ENCODE measurements at places on chromosomes 16 and 17.
A peak's percentile ranks its signal among the peaks of the same experiment; 100 is the strongest.

DNA sequence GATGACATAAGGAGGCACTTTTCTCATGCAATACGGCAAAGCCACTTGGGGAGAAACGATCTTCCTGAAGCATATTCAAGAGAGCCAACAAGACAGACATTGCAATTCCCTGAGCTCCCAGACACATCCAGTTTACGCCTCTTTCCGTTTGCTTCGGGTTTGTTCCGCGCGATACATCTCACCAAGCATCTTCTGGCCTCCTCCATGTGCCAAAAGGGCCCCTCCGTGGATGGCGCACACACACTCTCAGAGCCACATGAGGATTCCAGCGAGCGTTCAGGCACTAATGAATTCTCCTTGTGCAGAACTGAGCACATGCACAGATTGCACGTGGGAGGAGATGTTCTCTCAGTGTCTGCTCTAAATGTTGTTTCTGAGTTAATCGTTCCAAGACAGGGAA is 146.7 kb upstream of the SHISA6 start:
- no peak for DNase-seq

- no peak for DNase-seq
Observed at GRCh38 chr16:67490335-67491096, 7.2 kb upstream of the AGRP start.

DNA sequence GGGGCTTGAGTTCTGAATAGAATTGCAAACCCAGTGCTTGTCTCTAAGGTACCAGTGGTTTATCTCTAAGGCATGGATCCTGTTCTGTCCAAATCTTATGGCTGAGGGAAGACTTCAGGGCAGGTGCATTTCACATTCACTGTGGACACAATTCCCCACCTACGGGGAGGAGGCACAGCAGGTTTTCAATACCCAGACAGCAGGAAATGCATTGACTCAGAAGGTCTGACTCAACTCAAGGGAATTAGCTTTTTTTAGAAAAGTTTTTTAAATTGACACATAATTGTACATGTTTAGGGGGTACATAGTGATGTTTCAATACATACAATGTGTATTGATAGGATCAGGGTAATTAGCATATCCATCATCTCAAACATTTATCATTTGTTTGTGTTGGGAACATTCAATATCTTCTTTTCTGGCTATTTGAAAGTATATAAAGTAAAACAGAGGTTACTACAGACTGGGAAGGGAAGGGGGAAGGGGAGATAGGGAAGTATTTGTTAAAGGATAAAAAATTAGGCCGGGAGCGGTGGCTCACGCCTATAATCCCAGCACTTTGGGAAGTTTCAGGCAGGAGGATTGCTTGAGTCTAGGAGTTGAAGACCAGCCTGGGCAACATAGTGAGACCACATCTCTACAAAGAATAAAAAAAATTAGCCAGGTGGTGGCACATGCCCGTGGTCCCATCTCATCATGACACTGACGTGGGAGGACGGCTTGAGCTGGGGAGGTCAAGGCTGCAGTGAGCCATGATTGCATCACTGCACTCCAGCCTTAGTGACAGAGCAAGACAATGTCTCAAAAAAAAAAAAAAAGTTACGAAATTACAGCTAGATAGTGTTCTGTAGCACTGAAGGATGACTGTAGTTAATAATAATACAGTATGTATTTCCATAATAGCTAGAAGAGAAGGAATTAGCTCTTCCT is 54.9 kb downstream of the RGS9 start:
- no peak for DNase-seq

DNA sequence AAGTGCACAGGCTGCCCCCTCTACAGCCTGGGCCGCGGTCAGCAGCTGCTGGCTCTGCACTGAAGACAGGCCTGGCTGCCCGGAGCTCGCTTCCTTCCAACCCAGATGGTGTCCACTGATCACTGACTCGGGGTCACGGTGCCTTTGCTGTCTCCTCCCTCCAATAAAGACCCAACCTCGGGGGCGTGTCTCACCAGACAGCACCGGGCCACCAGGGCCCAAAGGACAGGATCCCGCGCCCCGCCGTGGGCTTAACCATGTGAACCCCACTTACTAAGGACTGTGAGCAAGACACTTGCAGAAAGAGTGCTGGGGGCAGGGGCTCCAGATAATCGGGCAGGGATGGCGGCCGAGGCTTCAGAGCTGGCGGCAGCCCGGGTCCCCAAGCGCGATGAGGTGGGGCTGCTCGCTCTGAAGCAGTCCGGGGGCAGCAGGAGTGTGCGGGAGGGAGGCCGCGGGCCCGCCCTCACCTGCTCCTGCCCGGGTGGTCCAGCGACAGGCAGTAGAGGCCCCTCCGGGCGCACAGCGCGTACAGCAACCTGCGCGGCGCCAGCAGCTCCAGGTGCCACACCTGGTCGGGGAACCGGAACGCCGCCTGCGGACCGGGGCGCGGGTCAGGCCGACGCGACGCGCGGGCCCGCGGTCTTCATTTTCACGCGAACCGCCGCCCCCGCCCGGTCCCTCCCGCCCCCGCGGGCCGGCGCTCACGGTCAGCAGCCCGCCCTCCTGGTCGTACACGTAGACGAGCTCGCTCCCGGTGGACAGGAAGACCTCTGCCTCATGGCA is 502 bp downstream of the FAAP100 start:
- DNase-seq: peak; percentile 44

DNA sequence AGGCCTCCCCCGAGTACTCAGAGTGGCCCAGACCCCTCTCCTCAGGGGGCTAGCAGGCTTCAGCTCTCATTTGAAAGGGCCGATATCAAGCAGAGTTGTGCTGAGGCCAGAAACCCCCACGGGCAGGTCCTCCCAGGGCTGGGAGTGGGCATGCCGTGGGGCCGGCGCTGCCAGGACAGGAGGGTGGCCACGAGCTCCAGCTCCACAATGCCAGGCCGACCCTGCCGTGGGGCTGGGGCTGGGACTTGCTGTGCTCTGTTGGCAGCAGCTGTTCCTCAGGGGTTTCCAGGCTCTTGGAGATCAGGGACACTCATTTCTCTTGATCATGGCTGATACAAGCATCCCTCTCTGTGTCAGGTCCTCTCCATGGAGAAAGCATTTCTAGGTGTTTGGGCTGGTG is 3.2 kb upstream of the NPB start:
- no peak for DNase-seq

GRCh38 chr16:70412385-70412784 is 26.5 kb downstream of the ST3GAL2 start:
- DNase-seq: no peak

- DNase-seq: no peak
Observed at GRCh38 chr17:43956222-43956621, 2.5 kb upstream of the PYY start.

DNA sequence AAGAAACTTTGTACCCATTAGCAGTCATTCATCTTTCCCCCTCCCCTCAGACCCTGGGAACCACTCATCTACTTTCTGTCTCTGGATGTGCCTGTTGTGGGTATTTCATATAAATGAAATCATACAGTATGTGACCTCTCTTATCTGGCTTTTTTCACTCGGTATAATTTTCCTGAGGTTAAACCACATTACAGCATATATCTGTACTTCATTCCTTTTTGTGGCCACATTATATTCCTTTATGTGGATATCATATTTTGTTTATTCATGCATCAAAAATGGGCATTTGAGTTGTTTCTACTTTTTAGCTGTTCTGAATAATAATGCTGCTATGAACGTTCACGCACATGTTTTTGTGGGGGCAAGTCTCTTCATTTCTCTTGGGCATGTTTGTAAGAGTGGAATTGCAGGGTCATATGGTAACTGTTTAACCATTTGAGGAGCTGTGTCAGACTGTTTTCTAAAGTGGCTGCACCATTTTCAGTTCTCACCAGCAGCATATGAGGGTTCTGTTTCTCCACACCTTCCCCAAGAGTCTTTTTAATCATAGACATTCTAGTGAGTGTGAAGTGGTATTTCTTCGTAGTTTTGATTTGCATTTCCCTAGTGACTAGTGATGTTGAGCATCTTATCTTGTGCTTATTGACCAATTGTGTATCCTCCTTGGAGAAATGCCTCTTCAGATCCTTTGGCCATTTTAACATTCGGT is 3.8 kb downstream of the SNX29 start:
- DNase-seq: no peak

DNA sequence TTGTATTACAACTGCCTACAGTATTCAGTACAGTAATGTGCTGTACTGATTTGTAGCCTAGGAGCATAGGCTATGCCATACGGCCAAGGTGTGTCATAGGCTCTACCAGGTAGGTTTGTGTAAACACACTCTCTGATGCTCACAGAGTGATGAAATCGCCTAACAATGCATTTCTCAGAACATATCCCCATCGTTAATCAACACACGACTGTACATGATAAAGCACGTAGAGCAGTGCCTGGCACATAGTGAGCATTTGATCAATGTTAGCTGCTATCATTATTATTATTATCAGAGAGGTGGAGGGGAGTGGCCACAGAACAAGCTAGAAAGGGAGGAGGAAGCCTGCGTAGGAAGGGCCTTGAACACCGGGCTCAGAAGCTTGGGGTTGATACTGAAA is 81.1 kb upstream of the LHX1 start:
- no peak for DNase-seq

DNA sequence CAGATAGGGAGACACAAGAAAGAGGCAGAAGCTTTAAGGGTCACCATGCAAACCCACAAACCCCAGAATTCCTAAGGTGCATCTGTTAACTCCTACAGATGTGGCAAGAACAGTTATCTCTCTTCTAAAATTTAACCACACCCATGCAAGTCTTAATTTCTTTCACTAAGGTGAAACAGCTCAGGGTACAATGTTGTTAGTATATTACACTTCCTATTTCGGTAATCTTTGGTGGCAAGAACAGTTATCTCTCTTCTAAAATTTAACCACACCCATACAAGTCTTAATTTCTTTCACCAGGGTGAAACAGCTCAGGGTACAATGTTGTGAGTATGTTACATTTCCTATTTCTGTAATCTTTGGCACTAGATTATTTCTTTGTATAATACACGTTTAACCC is 6.6 kb downstream of the CCL23 start:
- DNase-seq: no peak

- DNase-seq: no peak
Observed at GRCh38 chr17:79923974-79924638, 84.9 kb upstream of the CBX4 start.

GRCh38 chr17:78924481-78925151 is 571 bp downstream of the TIMP2 start:
- DNase-seq: no peak
